ENCODE measurements at places on chromosomes 13 and 19.
A peak's percentile ranks its signal among the peaks of the same experiment; 100 is the strongest.

- DNase-seq, result peak; percentile 84
Measured at GRCh38 chr19:36605101-36605876, at the start of gene ZNF382. ZNF382 (plus strand) TSS chr19:36605313; CDS start chr19:36609915, 4,602 bp downstream.

DNA sequence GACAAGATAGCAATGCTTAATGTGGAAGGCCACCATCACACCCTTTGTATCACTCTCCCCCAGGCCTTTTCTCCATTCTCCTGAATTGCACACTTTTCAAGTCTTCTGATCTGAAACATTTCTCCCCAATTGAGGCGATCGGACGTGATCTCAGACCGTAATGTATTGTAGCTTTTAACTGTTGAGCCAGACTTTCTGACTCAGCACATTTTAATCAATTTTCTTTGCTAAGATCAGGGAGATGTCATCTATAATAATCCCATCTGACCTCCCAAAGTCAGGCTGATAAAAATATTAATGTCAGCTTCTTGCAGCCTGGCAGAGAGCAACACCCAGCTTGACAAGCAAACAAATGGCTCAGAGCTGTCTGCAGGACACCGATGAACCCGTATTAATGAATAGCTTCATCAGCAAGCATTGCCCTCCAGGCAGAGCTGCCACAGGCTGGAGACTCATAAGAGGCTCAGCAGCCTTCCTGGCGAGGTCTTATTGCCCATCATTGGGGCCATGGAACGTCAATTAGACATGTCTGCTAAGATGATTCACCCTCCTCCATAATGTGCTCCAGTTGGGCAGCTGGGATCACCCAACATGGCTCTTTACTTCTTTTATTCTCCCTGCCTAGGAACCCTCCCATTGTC is 60.2 kb upstream of the UQCRFS1 start:
- no peak for DNase-seq

- DNase-seq, result no peak
Measured at GRCh38 chr19:4376028-4376670, 24.2 kb downstream of the SH3GL1 start.

- no peak for DNase-seq
Measured at GRCh38 chr13:112711528-112712265, 21.9 kb downstream of the ATP11A start.

GRCh38 chr13:28423010-28423409 is 71.9 kb downstream of the FLT1 start:
- no peak for DNase-seq

DNA sequence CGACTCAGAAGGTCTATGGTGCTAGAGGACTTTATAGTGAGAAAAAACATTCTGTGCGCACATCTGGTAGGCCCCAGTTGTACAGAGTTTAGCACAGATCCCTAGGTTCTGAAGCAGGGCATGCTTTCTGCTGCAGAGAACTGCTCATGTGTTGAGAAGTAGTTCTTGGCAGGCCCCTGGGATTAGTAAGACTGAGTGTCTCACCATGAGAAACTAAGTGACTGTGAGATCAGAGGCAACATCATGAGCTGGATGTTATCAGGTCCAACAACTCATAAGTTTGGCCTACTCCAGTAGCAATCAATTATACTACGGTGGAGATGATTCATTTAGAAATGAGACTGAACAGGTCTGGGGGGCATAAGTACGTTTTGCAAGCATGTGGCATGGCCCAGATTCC is 507.4 kb upstream of the KLF12 start:
- DNase-seq, result no peak

GRCh38 chr13:66534561-66534960 is 695.6 kb downstream of the PCDH9 start:
- no peak for DNase-seq

DNA sequence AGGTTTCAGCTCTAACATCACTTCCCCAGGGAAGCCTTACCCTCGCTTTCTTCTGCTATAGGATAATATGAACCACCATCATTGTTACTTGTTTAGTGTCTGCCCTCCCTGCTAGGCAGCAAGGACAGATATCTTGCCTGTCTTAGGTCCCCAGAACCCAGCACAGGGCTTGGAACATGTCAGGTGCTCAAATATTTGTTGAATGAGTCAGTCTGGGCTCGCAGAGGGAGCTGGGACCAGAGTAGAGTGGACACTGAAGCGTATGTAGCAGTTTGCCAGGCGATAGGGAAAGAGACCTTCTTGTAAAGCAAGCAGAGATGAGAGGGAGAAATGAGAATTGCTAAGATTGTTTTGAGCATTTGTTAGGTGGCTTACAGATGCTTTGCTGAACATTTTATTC is 11.7 kb downstream of the BCKDHA start:
- no peak for DNase-seq

GRCh38 chr13:101231751-101232428 is 184.4 kb downstream of the NALCN start:
- DNase-seq, result no peak

- DNase-seq, result no peak
Measured at GRCh38 chr19:3098141-3098514, 4.0 kb downstream of the GNA11 start.

GRCh38 chr19:38657633-38658222 is 10.3 kb downstream of the ACTN4 start:
- DNase-seq, result no peak

GRCh38 chr13:106987427-106987785 is 419.5 kb upstream of the ARGLU1 start:
- DNase-seq, result no peak
